ENCODE measurements at places on chromosomes 7 and 10. TPM values are rescaled to one million over a fixed set of nuclear protein-coding genes. Genes with fewer than 3 reads are reported as not detected.
A peak's percentile ranks its signal among the peaks of the same experiment; 100 is the strongest.

DNA sequence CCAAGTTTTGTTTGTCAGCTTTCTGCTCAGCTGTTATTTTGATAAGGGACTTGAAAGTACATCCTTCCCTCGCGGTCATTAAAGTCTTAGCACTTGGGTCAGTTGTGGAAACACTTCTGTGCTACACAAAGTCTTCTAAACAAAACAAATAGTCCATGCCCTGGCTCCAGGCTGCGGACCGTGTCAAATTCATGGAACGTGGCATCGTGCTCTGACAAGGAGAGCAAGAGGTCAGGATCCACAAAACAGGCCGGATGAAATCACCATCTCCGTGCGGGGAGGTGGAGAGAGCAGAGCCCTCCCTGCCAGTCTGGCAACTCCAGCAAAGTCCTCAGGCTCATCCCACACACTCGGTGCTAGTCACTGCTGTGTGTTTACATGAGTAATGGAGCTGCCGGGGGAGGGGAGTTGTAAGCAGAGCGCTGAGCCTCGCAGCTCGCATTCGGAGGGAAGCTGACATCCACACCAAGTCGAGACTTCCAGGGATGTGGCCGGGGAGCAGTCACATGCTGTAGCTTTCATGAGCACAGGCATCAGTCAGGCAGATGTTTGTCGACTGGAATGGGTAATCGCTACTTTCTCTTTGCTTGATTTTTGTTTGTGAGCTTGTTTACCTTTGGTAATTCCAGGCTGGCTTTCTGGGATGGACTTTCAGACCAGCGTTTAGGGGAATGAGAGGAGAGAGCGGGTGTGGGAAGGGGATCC lies 147.6 kb downstream of the ARID5B start:
- DNase-seq = peak; percentile 95

GRCh38 chr10:133165556-133166503 lies 5.8 kb downstream of the KNDC1 start:
- no peak for DNase-seq

DNA sequence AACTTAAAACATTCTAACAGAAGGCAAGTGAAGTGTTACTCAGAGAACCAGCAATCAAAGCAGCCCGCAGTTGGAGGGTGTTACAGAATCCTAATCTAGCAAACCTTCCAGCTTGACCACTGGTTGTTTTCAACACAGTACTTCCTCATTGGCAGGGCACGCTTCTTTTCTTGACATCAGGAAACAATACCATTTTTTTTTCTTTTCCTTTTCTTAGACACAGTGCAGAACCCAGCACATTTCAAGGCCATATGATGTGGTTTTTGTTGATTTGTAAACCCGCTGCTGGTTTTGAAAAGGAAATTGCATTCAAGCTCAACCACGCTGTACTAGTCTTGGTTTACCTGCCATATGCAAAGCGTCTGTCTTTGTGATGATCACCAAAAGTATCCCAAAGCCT lies 33.4 kb downstream of the RHOBTB1 start:
- DNase-seq = no peak

DNA sequence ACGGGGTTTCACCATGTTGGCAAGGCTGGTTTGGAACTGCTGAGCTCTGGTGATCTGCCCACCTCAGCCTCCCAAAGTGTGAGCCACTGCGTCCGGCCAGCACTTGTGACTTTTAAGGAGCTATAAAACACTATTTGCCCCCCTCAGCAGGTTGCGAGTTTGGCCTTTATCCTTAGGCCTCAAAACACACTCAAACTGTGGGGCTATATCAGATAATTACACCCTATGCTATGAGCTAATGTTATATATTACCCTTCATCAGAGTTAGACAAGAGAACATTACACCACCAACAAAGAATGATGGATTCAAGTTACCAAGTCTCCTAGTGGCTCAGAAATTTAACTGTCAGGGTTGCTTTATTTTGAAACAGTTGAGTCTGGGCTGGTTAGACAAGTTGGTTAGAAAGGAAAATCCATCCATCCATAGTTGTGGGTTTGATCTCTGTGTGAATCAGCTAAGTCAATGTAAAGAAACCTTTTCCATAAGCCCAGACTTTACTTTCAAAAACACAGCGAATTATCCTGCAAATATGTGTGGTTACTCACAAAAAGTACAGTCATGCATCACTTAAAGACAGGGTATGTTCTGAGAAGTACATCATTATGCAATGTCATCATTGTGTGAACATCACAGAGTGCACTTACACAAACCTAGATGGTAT lies 115.8 kb downstream of the SEMA3D start:
- peak; percentile 88 for DNase-seq

GRCh38 chr7:126843336-126843735 lies 409.4 kb downstream of the GRM8 start:
- no peak for DNase-seq

DNA sequence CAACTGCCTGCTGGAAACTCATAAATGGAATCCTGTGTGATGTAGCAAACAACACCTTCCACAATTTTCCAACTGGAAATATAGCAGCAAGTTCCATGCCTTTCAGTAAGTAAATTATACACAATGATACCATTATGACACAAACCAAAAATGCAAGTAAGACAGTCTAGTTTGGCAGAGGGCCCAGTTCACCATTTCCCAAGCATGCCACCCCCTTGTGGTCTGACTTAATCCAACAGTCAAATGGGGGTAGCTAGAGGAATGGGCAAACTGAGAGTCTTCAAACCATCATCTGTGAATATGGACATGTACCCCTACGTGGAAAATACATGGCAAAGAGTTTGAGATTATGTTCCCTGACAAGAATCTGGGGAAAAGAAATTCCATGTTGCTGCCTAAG lies 137.6 kb upstream of the VWC2 start:
- DNase-seq = no peak

GRCh38 chr10:97355571-97355975 lies 21.0 kb upstream of the FRAT2 start:
- no peak for DNase-seq

CYP26C1 gene
- 0.02 TPM for polyA plus RNA-seq

PLEKHS1 gene
- not detected for polyA plus RNA-seq

COL17A1 gene
- polyA plus RNA-seq = 2,244 TPM
